ENCODE measurements at places on chromosomes 16 and 17.

GRCh38 chr17:39507511-39507910 is 46.2 kb downstream of the CDK12 start:
- no peak for DNase-seq

DNA sequence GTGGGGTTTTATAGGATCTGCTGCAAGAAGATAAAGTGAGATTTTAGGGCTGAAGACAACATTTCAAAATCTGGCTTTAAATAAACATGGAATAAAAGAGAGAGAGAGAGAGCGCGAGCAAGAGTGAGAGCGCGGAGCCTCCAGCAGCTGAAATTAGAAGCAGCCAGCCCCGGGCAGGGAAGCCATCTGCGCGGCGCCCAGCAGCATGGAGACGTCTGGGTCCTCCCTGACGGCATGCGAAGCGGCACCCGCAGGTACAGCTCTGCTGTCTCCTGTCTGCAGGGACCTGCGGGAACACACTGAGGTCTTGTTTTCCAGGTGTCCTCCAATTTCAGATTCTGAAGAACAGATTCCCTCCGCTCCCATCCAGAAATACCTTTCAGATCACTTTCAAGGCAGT is 7.9 kb upstream of the BAIAP2 start:
- DNase-seq, result no peak

- DNase-seq, result no peak
Observed at GRCh38 chr16:88374736-88375135, 8.0 kb upstream of the ZNF469 start.

GRCh38 chr16:73255031-73255430 is 207.1 kb upstream of the ZFHX3 start:
- DNase-seq, result no peak

- peak; percentile 23 for DNase-seq
Observed at GRCh38 chr16:85303354-85303883, 191.1 kb upstream of the CIBAR2 start.

DNA sequence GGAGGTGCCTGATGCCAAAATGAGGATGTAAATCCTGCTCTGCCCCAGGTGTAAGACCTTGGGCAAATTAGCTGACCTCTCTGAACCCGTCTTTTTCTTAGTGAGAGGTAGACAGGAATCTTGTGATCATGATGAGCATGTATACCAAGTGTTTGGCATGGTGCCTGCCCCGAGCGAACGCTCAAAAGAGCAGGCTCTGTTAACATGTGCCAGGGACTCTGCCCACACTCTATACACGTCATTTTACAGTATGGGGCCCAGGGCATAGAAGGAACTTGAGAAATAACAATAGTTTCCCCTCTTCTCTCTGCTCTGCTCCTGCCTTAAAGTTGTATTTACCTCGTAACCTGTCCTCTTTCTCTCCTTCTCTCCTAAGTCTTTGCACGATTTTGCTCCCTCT is 9.3 kb upstream of the MAF start:
- DNase-seq, result no peak

- DNase-seq, result no peak
Observed at GRCh38 chr17:69523244-69523861, 108.9 kb downstream of the MAP2K6 start.

DNA sequence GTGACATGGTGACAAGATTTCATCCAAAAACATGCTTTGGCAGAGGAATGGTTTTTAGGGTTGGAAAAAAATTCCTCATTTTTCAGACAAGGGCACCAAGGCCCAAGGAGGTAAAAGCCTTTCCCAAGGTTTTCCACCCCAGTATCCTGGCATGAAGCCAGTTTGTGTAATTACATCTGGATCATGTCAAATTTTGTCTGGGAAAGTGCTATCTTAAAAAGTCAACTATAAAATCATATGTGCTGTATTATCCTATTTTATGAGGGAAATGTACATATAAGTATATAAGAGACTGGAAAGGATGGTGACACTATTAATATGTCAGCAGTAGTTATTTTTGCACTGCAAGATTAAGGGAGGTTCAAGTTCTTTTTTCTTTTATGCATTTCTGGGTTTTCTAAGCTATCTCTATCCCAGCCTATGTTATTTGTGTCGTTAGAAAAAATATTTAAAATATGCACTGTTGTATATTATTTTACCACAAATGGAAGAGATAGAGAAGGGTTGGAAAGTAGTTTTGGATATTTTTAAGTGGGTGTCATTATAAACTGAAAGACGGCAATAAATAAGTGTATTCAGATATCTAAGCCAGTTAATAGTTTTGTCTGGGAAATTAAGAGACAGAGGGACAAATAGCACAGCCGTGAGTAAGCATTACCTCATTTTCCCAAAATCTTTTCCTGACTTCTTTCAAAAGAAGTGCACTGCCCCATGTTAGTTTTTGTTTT is 13.5 kb upstream of the FBXO47 start:
- DNase-seq, result no peak

DNA sequence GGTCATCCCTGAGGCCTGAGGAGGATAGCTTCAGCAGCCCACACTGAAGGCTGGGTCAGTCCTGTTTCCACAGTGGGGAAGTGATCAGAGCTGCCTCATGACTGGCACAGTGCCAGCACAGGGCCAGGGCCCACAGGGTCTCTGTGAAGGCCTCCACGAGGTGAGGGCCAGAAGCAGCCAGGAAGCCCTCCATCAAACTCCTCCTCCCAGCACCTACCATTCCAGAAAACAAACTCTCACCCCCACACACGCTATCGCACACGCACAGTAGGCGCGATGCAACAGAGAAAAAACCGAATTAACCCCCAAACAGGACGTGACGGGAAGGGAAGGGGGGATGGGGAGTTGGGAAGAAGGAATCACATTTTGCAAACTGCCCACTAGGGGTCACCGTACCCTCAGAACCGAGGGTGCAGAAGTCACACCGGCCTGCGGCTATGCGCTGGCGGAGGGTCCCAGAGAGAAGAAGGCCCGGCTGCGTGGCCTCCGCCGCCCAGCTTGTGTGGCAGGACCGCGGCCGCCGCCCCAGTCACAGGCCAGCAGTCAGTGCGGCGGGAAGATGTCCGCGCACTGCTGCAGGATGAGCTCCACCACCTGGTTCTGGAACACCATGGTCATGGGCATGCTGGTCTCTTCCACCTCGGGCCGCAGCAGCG is 37.6 kb downstream of the ARHGAP27 start:
- DNase-seq, result peak; percentile 19

DNA sequence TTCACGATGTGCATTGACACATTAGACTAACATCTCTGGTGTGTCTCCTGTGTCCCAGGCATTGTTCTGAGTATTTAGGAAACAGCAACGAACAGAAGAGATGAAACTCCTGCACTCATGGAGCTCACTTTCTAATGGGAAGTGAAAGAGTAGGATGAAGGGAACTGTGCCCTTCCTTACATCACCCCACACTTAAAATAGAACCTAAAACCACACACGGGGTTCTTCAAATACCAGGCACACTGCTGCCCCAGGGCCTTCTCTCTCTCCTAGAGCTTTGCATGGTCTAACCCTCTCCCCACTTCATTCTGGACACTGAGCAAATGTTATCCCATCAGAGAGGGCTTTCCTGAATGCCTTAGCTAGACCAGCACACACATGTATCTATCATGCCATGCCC is 33.7 kb downstream of the TRIM25 start:
- DNase-seq, result no peak

- DNase-seq, result no peak
Observed at GRCh38 chr16:56944954-56945839, 13.3 kb downstream of the HERPUD1 start.

DNA sequence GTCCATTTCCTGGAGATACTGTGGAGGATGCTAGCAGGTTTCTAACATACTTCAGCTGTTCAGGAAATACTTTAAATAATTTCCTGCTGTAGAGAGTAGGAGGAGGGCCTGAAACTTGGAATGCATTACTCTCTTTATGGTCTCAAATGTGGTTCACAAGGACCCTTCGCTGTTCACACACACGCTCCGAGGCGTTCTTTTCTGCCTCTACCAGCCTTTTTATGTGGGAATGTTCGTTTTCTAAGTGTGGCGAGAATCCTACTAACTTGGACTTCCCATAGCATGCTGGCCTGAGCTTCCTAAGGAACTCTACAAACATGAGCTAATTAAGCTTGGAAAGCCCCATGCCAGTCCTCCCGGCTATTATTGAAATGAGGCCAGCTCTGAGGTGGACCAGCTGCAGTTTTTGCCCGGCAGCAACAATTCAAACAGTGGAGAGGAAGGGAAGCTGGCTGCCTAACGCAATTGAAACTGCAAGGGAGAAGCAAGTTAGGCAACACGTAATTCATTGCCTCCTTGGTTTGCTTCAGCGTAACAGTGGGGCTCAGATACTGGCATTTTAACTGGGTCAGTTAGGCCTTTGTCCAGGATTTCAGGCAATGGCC is 18.9 kb downstream of the KPNA2 start:
- DNase-seq, result no peak

Measured in hypothalamus (tissue), 51 donors.